ENCODE measurements at places on chromosomes 6 and 20.

DNA sequence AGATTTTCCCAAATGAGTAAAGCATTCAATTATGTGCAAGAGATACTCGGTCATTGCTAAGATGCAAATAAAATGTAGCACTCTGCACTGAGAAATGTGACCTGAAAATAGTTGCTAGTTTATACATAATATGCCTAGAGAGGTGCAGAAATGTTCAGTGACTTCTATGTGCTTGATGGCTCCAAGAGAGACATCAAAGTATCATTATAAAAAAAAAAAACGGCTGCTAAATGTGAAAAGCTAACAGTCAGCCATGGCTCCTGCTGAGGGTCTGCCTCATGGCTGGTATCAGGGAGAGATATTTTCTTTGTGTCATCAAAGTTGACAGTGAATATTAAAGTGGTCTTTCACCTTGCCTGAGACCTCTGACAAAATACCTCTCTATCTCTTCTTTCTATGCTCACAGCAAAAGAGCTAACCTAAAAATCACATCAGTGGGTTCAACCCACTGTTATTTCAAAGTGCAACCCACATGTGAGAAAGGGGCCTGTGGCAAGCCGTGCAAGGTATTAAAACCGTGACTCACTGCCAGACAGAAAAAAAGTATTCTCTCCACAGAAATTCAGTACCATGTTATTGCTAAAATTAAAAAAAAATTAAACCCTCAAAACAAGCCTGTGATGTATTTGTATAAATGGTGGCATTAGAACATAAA lies 259.0 kb downstream of the HIVEP2 start:
- DNase-seq, result no peak

GRCh38 chr6:21918041-21918440 lies 324.5 kb downstream of the SOX4 start:
- DNase-seq, result no peak

DNA sequence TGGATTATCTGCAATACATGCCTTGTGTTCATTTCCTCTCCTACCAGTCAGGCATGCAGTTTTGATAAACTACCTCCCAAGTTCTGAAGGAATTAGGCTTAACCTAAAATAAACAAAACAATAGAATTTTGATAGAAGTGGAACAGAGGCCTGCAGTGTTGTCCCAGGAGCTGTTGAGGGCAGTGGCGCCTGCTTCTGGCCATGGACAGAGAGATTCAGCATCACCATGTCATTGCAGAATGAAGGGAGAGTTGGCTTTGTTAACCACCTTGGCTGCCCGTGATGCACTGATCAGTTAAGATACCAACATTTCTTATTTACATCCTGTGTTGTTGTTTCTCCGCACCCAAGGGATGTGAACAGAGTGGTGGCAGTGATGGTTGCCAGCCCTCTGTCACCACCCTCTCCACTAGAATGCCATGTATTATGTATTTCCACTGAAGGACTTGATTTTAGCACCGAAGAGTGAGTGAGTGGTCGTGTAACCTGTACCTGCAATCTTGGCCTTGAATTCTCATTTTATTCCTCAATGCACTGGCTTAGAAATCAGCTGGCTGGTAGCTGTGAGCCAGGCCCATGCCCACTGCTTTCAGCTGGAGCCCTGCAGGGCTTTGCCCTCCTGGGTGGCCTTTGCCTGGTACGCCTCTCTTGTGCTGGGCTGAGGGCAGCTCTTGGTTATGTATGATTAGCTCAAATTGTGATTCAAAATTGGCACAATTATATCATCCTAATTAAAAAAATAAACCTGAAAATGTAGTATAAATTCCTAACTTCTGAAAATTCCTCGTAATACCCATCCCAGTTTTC lies 56.5 kb downstream of the SHLD1 start:
- DNase-seq, result no peak

DNA sequence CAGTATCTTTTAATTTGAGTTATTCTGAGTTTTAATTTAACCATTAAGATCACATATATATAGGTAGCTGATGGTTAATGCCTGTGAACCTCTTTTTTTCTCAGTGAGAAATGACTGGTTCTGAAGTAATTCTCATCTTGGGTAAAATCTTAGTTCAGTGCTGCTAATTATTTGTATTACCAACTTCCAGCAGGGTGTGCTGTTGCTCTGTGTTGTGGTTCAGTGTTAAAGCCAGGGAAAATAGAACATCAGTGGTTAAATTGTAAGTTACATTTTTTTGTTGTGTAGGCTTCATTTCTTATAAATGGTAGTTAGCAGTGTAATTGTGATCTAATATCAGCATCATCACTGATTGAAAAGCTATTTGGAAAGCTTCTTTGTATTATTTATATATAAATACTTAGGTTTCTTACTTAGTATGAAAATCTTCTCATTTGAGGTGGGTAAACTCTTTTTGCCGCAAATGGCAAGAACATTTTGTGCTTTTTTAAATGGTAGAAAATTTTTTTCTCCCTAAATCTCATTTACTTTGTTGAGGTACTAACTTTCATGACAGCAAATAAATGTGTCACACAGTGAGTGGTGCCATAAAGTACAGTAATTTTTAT lies 43.7 kb downstream of the CDC5L start:
- DNase-seq, result peak; percentile 66

- DNase-seq, result no peak
These were observed 72.3 kb downstream of the GRM4 start for GRCh38 chr6:34073540-34073939.

GRCh38 chr20:47785854-47786764 lies 828 bp upstream of the SULF2 start:
- peak; percentile 66 for DNase-seq

DNA sequence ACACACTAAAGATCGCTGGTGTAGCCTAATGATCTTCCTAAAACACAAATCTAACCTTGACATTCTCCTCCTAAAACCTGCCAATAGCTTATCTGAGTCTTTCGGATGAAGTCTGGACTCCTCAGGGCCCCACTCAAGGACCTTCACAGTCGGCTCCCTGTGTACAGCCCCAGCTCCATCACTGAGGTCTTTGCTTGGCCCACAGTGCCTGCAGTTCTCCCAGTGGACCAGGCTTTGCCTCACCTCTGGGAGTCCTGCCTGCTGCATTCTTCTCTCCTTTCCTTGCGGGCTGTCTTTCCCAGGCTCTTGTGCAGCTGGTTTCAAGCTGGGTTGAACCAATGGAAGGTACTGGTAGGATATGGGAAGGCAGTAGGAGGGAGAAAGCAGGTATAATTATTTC lies 122.6 kb upstream of the FERMT1 start:
- DNase-seq, result no peak

DNA sequence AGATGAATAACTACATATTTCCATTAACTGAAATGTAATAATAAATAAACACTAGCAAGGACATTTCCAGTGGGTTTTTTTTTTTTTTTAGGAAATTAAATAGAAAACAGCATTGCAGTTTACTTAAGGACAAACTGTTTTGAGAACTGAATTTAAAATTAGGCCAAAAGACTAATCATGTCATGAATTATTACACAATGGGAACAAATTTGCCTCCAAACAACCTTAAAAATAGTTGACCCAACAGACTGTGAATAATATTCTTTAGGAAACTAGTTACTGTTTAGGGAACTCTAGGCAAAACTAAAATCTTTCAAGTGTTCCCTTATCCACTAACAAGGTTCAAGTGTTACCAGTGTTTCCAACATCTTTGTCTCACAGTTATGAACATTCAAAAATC lies 16.4 kb upstream of the COL12A1 start:
- no peak for DNase-seq

GRCh38 chr20:14717134-14717999 lies 380.0 kb upstream of the FLRT3 start:
- DNase-seq, result no peak

DNA sequence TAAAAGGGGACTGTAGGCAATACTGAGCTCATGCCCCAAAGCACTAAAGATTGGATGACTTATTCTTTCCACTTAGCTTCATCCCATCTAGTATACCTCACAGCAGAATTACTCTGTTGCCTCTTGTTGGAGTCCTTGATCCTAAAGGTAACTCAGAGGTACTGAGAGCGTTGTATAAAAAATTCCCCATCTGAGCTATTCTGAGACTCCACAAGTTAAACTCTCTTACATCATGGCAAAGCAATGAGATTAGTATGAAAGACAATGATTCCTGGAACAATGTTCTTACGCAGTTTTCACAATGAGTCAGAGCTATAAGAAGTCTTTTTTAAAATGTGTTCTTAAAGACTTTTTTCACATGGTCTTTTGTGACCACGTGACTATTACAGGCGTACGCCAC lies 370.1 kb downstream of the ADGRB3 start:
- DNase-seq, result no peak

DNA sequence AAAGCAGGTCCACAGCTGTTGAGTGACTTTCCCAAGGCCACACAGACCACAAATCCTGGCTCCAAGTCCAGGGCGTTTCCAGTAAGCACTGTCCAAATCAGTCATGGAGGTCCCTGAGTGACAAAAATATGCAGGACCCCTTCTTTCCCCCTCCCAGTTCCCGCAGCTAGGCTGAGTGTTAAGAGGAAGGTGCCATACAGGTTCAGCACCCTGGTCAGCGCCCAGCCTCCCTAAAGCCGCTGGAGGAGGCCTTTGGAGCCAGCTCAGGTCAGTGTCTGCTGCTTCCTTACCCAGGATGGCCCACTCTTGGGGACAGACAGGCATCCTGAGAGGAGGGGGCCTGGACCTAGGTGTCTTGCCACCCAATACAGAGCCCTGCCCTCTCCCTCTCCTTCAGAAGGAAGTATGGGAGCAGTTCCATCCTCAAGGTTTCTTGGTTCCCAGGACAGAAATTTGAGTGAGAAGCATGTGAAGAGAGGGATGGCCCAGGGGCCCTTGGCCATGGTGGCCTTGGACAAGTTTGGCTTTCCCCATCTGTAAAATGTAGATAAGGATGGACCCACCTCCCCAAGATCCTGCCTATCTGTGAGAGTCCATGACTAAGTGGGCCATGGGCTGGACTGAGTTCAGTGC lies 13.2 kb downstream of the TMEM74B start:
- DNase-seq, result no peak

DNA sequence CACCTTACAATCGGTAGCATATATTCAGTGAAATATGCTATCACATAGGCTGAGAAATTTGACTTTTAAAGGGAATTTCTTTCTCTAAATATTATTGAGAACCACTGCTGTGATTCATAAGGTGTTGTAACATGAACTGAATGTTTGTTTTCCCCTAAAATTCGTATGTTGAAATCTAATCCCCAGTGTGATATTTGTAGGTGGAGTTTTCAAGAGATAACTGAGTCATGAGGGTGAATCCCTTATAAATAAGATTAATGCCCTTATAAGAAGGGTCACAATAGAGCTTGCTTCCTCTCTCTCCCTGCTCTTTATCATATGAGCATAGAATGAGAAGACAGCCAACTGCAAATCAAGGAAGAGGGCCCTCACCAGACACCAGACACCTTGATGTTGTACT lies 64.8 kb downstream of the LMBRD1 start:
- no peak for DNase-seq

GRCh38 chr20:49697071-49697470 lies 16.6 kb downstream of the B4GALT5 start:
- DNase-seq, result no peak

DNA sequence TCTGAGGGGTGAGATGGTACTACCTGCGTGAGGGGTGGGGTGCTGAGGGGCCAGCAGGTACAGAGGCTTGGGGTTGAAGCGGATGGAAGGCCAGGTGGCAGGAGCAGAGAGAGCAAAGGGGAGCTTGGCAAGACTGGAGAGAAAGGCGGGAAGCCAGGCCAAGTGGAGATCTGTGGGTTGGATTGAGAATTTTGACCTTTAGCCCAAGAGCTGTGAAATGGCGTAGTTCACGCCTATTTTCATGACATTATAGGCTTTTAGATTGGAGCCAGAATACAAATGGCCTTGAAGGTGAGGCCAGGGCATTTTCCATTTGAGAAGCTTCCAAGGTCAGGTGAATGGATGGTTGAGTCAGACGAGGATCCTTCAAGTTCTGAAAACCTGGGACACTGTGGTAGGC lies 2.5 kb downstream of the ATRN start:
- DNase-seq, result no peak

- DNase-seq, result no peak
These were observed 294.8 kb downstream of the GMDS start for GRCh38 chr6:1950631-1951030.

GRCh38 chr6:131250936-131251335 lies 115.7 kb downstream of the AKAP7 start:
- no peak for DNase-seq

- no peak for DNase-seq
These were observed 573.8 kb downstream of the EPM2A start for GRCh38 chr6:145161501-145161900.

- no peak for DNase-seq
These were observed 157.8 kb downstream of the MYO6 start for GRCh38 chr6:75906871-75907270.

DNA sequence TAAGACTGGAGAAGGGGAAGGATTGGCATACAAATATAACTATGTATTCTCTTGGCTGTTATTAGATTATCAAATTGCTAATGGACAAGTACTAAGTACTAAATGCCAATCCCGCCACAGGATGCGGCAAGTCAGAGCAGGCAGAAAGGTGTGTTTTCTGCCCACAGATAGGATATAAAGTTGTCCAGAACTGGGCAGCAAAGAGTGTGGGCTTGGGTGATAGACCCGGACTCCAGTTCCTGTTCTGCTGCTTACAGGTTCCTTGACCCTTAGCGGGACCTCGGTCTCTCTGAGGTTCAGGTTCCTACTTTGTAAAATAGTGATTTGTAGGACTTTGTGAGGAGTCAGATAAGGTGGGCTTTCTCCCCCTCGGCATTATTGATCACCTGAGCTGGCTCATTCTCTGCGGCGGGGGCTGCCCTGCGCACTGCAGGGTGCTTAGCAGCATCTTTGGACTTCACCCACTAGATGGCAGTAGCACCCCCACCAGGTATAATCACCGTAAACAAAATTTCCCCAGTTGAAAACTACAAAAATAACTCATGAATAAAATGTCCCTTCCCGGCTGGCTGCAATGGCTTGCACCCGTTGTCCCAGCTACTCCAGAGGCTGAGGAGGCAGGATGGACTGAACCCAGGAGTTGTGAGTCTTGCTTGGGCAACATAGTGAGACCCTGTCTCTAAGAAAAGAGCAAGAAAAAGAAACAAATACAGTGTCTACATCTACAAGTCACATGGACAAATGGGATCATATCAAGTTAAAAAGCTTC lies 193.1 kb downstream of the DOK5 start:
- DNase-seq, result no peak

DNA sequence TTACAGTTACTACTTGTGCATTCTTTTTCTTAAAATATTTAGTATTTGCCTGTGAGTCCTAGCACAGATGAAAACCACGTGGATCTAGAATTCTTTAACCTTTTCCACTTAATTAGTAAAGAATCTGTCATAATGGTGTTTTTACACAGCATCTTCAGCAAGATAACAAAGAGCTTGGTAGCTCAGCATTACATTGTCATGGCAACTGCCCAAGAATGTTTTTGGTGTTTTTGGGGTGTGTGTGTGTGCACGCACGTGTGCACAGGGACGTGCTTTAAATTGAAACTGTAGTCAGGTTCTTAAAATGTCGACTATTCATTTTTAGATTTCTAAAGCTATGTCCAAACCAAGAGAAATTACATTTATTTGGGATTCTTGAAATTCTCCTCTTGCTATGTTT lies 108.0 kb downstream of the FIG4 start:
- DNase-seq, result no peak

DNA sequence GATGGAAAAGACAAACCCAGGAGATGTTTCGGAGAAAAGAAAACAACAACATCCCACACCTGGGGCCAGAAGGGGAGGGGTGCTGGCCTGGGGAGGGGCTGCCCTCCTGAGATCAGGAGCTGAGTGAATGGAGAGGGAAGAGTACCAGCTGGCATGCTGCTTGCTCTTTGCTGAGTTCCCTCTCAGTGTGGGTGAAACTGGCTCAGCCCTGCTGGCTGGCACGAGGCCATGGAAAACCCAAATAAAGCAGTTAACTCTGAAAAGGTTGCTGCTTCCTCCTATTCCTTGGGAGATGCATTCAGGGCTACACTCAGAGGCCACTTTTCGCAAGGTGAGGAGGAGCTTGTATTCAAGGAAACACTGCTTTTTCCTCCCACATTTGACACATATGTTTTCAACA lies 8.0 kb upstream of the KCNK16 start:
- no peak for DNase-seq
